T-helper 2 cell (primary cell): ENCODE measurements at places on chromosomes 6 and 20.

- no peak for DNase-seq
These were observed 21.4 kb upstream of the AKIRIN2 start for GRCh38 chr6:87723170-87724078.

DNA sequence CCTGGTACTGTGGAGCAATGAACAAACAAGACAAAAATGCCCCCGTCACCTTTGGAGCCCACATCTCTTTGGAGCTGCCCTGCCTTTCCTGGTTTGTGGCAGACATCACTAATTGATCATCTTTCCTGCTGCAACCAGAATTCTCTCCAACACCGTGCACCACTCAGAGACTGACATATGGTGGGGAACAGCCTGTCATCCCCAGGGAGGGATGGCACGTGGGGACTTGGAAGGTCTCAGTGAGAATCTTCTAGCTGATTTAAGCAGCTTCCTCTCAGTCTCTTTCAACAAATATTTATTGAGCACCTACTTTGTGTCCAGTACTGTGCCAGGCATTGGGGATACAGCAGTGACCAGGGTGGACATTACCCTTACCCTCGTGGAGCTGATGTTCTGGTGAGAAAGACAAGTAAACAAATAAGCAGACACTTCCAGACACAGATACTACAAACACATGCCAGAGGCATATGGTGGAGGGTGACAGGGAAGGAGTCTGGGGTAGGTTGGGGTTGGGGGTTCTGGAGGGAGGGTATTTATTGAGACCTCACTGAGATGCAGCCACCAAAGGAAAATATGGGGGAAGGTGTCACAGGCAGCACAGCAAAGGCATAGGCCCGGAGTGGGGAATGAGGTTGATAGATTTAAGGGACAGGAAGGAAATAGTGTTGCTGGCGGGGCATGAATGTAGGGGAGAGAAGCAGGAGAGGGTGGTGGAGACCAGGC, 82.3 kb downstream of the CEBPB start:
- no peak for DNase-seq

DNA sequence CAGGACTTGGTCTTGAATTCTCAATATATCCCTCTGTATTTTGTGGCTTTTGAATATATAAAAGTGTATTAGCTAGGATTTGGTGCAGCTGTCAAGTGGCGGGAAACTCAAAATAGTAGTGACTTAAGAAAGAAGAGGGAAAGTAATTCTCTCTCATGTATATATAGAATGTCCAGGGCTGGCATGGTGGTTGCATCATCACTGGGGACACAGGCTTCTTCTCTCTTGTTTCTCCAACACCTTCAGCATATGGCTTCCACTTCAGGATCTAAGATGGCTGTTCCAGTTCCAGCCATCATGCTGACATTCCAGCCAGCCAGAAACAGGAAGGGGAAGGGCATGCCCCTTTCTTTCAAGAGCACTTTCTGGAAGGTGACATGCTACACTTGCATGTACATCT, 11.8 kb upstream of the GPR6 start:
- DNase-seq, result no peak

DNA sequence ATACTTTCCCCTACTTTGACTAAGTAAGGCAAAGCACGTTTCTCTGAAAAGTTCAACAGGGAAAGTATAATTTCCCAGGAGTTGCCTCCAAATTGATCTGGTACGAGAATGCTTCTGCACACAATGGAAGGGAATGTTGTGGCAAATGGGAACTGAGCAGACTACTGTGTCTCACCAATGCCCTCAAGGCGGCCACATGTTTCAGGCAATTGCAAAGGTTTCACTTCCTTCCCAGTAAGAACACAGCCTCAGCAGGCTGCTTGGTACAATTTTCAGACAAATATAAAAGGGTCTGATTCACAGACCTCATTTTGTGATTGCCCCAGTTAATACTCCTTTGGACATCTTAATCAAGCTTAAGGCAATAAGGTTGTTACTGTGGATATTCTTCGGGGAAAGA, 71.2 kb downstream of the KIAA0319 start:
- no peak for DNase-seq

DNA sequence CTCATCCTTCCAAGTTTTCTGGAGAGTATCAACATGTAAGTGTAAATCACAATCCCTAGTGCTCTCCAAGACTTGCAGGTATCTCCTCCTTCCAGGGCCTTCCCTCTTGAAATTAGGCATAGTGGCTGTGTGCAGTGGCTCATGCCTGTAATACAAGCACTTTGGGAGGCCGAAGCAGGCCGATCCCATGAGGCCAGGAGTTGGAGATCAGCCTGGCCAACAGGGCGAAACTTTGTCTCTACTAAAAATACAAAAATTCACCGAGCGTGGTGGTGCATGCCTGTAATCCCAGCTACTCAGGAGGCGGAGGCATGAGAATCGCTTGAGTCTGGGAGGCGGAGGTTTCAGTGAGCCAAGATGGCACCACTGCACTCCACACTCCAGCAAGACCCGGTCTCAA, 9.4 kb upstream of the ANGPT4 start:
- DNase-seq, result no peak

DNA sequence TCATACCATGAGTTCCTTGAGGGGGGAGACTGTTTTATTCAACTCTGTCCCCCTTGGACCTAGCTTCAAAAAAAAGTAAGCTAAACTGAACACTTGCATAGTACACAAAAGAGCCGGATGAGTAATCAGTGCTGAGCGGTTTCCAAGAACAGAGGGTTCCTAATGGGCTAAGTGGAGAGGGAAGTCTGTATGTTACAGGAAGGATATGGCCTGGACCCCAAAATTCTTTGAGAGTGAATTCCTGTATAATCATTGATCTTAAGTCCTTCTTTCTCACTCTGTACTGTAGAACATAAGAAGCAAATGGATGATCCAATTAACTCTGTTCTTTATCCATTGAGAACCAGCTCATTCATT, 324.7 kb upstream of the CNR1 start:
- DNase-seq, result no peak

DNA sequence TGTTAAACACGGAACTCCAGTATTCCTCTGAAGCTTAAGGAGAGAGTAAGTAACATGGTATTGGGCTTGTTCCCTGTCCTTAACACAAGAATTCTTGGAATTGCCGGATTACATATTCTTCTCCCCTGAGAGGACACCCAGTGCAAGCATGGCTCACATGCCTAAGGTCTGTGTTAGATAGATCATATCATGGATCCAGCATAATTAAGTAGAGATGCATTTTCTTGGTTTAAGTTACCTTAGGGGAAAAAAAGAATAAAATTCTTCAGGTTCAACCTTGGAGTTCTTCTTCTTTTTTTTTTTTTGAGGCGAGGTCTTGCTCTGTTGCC, 53.9 kb downstream of the AKAP12 start:
- no peak for DNase-seq

DNA sequence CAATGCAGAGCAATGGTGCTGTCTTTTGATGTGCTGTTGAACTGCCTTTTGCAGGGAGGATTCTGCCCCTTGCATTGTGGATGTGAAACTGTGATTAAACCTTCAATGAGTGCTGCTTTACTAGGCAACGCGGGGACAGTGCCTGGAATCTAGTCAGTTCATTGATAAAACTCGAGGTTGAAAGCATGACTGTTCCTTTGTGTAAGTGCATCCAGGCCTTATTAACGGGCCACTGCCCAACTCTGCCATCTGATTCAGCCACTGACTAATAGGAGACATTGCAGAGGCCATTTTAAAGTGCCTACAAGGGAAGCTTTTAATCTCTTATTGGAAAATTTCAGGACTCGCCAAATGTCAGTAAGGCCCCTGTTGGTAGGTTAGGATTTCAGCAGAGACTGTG, 49.3 kb downstream of the SLC35F1 start:
- DNase-seq, result no peak

DNA sequence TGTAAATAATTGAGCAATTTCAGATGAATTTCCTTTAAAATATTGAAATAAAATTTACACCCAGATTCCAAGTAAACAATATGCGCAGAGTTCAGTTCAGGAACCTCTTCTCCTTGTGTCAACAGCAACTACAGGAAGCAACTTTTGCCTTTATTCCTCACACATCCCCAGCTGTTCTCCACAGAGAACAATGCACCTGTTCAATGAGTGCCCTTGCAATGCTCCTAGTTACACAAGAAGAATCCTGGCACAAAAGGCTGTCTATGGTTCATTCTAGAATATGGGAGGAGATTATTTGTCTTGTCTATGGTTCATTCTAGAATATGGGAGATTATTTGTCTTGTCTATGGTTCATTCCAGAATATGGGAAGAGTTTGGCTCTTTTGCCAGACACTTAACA, 454.9 kb downstream of the BTBD3 start:
- DNase-seq, result no peak

- no peak for DNase-seq
These were observed 12.6 kb downstream of the AFDN start for GRCh38 chr6:167839343-167839742.

DNA sequence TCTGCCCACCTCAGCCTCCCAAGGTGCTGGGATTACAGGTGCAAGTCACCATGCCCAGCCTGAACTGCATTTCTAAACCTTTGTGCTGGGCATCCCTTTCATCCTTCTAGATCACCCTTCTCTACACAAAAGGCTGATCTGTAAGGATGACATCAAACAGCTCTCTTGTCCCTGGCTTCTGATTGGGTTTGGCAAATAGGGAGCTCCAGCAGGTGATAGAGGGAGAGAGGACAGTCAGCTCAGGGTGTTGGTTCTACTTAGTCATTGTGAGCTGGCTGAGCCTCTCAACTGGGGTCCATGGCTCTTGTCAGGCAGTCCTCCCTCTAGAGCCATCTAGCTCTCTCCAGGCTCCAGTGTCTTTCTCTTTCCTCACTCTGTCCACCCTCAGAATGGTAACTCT, 237.6 kb upstream of the JARID2 start:
- no peak for DNase-seq

DNA sequence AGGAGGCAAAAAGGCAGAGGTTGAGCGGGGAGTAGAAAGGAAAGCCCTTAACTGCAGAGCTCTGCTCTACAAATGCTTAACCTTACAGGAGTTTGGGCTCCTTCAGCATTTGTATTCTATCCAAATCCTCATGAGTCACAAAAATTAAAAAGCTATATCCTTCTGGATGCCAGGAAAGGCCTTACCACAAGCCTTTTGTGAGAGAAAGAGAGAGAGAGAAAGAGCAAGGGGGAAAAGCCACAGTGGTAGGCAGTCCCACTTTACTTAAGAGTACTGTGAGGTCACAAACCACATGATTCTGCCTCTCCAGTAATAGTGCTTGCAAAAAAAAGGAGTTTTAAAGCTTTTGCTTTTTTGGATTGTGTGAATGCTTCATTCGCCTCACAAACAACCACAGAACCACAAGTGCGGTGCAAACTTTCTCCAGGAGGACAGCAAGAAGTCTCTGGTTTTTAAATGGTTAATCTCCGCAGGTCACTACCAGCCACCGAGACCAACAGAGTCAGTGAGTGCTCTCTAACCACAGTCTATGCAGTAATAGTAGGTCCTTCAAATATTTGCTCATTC, at the start of gene RUNX2:
RUNX2 (plus strand) TSS at position 375 of the 567 bp plus-strand sequence. CDS start 397 bp downstream, outside the sequence.
- no peak for DNase-seq

DNA sequence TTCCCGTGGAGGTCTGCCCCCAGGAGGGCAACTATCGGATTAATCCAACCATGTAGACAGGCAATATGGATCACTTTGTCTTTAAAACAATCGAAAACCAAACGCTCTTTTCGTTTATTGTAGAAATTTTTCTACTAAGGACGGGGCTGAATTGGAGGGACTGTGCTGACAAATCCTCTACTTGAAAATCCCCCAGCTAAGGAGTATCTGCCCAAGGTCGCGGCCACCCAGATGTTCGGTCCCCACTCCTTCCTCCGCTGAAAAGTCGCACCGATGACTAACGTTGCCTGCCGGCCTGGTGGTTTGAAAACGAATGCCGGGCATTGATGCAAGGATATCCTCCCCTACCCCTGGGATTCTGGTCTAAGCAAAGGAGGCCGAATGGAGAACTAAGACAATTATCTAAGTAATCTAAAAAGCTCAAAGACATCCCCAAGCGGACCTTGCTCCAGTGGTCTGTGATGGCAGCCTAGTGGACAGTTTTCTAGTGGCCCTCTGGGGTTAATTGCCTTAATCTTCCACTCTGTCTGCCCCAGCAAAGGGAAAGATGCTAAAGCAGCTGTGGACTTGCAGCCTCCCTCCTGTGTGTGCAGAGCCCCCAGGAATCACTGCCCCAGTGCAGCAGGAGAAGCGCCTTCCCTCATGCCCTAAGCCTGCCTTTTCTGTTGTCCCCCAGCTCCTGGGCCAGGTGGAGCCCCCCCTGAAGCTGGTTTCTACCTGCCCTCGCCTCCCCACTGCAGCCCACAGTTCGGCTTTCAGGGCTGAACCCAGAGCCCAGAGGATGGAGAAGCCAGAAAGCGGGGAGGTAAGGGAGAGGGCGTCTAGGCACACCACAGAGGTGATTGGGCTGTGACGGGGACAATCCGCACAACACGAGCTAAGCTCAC, 3.6 kb upstream of the FOXC1 start:
- no peak for DNase-seq

DNA sequence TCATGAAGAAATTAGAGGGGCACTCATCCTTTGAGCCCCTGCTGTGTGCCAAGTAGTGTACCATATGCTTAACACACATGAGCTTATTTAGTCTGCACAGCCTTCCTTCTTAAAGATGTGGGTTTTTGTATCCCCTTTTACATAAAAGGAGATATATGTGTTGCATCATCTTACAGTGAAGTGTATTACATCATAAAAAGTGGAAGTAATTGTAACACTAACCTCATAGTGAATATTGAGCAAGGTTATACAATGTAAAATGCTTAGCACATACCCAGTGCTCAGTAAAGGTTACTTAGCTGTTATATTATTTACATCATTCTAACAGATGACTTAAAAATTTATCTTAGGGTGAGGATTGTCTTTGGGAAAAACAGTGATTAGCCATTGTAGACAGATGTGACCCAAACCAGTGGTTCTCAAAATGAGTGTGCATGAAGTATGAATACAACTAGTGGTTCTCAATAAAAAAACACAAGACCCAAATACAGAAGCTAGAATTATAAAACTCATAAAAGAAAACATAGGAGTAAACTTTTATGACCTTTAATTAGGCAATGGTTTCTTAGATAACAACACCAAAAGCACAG, 3.8 kb upstream of the PIGU start:
- DNase-seq, result no peak

DNA sequence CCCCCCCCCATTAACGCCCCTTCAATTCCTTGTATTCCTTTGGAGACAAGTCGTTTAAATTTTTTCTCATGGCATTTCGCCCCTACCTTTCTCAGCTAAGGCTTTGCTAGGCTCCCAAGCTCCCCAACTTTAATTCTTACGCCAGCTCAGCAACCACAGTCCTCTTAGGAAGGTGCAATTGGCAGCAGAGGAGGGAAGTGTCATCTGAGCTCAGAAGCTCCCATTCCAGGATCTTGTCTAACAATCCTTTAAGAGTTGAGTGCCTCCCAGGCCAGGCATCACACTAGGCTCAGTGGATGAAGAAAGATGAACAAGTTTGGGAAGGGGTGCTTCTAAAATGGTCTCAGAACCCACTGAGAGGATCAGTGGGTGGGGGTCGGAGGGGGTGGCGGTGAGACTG, 131.2 kb upstream of the AKAP12 start:
- DNase-seq, result no peak

GRCh38 chr6:11732036-11732631, 46.5 kb downstream of the ADTRP start:
- no peak for DNase-seq

DNA sequence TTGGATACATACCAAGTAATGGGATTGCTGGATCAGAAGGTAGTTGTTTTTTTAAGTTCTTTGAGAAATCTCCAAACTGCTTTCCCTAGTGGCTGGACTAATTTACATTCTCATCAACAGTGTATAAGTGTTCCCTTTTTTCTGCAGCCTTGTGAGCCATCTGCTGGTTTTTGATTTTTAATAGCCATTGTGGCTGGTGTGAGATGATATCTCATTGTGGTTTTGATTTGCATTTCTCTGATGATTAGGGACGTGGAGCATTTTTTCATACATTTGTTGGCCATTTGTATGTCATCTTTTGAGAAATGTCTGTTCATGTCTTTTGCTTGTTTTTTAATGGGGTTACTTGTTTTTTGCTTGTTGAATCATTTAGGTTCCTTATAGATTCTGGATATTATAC, 34.8 kb downstream of the TOP1 start:
- DNase-seq, result no peak
